Naive B cell (primary cell): ENCODE measurements at places on chromosomes 7 and 10.

GRCh38 chr10:102109166-102110116 is 10.7 kb downstream of the LDB1 start:
- DNase-seq: no peak

DNA sequence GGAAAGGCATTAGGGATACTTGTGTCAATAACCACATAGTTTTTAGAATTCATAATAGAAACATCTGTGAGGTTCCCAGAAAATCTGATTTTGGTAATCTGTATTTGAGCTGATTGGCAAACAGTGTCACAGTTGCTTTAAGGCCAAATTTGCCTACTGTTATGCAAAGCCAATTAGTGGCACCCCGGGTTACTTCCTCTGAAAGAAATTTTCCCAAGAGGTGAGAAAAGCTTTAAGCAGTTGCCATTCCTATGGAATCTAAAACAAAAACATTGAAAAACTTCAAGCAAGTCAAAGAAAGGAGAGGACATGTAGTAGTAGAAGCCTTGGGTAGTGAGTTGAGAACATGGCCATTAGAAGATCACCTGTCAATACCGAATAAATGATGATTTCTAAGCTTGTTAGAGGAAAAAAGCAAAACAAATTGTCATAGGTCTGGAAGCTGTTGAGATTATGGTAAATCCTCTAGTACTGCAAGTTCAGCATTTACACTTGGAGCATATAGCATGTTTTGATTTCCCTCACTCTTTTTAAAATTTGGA is 176.8 kb downstream of the TWIST1 start:
- no peak for DNase-seq

DNA sequence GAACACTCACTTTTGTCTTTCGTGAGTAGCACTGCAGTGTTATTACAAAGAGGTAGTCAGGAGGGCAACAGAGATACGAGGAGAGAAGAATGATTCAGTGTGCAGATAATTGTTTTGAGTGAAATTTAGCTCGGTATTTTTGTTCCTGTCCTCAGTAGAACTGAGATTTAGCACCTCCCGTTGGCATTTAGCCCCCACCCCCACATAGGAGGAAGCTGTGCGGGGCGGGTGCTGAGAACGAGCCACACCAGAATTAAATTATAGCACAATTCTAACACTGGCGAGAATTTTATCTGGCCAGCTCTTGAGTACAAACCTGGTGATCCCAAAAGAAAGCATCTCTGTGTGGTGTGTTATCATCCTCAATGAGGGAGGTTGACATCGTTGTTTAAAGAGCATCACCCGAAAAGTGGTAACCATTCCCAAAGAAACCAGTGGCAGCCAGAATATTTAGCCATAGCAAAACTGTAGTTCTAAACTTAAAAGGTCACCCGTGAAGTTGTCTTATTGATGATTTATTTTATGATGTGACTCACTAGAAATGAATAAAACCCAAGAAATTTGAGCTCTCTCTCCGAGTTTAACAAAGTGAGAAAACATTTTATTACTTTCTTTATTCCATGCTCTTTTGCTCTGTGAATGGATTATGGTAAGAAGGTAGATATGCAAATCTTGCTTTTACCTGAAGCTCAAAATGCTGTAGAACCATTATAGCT is 612.2 kb downstream of the SUGCT start:
- no peak for DNase-seq

- DNase-seq: no peak
These were observed 149.0 kb upstream of the TCF7L2 start for GRCh38 chr10:112801004-112801403.

DNA sequence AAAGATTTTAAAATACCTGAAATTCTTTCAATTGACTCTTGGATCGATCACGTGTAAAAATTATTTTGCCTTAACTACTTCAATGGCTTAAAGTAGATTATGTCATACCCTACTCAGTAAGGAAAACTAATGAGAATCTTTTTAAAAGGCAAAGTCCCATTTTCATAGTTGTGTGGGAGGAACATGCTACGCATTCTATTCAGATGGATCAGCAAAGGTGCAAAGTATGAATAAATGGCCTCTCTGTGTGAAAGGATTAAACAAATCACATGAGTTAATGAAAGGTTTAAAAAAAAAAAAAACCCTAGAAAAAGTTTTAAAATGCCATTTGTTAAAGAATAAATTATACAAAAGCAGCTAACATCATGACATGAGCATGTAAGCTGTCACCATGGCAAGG is 77.1 kb downstream of the ENO4 start:
- DNase-seq: no peak

DNA sequence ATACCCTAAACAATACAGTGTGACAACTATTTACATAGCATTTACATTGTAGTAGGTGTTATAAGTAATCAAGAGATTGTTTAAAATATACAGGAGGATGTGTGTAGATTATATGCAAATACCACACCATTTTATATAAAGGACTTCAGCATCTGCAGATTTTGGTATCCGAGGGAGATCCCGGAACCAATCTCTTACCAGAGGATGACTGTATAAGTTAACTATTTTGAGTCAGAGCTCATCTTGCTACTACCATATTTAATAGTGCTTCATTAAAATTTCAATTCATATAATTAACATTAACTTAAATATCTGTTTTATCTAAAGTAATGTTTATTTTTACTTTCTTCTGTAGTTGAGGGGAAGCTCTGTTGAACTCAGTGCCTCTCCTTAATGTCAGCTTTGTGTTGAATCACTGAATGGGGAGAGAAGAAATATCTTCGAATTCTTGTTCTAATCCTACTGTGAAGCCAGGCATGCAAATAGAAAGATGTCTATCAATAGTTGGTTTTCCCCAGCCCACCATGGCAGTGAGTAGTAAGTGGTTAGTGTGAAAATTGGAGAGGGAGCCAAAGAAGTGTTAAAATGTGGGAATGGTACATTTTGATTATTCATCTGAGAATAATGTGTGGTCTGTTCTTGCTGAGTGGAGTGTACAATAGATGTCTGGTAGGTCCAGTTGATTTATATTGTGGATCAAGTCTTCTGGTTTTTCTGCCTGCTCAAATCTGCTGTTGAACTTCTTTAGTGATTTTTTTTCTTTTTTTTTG is 90.1 kb upstream of the CYP26C1 start:
- DNase-seq: no peak

- no peak for DNase-seq
These were observed 33.7 kb upstream of the CHCHD3 start for GRCh38 chr7:133115596-133115995.

DNA sequence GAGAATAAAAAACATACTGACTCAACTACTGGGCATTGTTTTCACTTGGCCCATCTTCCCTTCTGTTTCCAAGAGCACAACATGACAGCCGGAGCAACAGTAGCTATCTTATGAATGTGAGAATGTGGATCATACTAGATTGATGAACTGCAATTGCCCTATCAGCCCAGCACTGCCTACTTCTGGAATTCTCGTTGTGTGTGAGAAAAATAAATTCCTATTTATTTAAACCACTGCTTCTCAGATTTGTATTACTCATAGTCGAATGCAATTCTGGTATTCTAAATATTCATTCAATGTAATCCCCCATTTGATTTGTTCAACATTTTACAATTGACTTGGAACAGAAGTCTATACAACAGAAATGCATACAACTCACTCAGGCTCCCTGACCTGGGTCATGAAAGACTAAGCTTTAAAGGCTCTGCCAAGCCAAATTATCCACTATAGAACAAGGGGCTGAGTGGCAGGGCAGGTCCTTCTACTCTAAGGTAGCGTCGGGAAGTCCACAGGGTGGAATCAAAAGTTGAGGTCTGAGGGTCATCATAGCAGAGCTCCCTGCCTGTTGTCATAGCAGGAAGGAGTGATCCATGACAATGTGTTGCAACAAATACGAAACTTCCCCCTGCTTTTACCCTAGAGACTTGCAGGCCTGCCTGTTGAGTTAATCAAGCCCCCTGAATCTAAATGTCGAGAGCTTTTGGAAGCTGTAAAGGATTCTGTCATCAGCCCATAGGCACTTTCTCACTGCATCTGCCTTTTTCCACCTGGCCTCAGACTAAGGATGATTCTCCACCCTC is 12.4 kb upstream of the JAZF1 start:
- DNase-seq: no peak

- DNase-seq: no peak
These were observed 53.9 kb upstream of the CREB5 start for GRCh38 chr7:28358423-28358868.

DNA sequence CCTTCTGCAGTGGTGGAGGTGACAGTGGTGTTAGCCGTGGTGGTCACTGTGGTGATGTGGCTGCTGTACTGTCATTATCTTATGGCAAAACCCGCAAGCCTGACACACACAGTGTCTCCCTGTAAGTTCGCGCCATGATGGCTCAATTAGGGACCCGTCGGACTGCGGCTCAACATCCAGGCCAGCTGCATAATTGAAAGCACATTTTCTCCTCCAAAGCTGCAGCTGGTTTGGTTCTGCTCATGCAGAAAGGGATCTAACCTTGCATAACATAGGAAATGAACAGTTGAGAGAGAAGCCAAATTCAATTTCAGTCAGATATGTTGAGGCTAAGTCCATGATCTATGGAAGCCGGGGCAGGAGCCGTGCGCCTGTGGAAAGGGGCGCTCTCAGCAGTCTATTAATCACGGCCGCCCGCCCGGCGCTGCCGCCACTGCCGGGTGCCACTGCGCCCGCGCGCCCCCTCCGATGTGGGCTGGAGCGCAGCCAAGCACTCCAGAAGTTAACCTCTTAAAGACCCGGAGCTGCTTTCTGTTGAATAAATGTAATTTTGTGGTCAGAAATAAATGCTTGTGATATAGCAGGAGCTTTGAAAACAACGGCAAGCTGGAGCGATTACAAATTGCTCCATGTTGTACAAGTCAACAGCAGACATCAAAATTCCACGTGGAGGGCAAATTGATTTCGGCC is 227.7 kb downstream of the CUX1 start:
- no peak for DNase-seq

DNA sequence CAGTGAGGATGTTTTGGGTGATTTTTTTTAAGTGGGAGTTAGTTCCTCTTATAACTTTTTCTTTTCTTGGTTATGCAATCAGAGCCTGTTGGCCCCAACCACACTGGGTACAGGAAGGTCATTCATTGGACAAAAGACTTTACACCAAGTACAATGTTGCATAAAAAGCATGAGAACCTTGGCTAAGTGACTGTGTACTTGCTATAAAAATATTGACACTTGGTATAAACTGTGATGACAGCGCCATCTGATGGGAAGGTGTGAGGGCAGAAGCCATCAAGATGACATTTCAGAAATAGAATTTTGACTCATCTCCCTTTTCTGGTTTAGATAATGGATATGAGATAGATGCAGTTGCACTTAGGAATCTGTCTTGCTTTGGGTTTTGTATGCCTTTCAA is 126.4 kb upstream of the CCDC6 start:
- peak; percentile 37 for DNase-seq

- no peak for DNase-seq
These were observed 406 bp downstream of the CBLL1 start for GRCh38 chr7:107744345-107744750.

GRCh38 chr10:102504179-102504975 is 605 bp downstream of the SUFU start:
- DNase-seq: no peak

DNA sequence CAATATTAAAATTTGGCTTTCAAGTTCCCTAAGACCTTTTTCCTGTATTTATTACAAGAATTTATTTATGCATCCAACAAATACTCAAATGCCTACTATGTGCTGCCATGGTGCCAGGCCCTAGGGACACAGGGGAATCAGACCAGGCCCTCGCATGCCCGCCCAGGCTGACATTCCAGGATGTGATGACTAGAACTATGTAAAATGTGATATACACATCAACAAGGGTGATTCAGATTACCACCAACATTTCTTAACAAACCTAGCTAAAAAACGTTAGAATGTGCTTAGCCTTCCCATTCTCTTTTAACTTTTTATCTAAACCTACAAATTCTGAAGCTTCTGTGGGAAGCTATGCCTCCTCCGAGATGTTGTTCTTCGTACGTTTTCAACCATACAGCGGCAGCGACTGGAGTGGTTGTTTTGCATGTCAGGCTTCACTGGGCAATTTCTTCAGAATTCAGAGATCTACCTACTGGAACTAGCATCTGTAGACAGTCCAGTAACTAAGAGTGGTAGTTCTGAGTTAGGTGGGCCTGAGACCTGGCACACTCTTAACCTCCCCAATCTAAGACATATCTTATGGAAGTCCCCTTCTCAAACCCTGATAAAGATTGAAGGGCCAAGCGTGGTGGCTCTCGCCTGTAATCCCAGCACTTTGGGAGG is 22.1 kb downstream of the GNA12 start:
- DNase-seq: peak; percentile 39

GRCh38 chr10:23571884-23572283 is 133.0 kb downstream of the OTUD1 start:
- DNase-seq: no peak

DNA sequence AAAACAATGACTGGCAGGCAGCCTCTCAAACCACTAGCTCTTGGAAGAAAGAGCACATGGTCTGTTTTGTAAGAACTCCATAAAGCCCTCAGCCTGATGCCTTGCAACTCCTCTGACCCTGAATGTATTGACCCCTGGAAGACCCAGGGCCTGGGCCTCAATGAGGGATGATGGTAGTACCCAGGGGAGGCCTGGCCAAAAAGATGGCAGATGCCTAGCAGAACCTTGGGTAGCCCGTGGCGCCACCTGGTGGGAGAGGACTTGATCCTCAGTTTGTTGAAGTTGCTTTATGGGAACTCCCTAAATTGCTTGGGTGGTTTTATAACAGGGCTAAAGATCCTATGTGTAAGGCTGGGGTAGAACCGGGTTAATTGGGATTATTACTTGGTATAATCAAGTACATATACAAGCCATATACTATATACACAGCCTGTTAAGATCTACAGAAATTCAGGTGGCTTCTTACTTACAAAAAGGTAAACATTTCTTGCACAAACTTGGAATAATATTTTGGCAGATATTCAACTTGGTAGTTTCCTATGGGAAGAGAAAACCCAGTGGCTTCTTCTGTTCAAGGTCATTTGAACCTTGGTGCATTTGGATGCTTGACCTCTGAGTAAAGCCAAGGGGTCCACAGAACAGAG is 95.8 kb upstream of the CACUL1 start:
- DNase-seq: peak; percentile 30

DNA sequence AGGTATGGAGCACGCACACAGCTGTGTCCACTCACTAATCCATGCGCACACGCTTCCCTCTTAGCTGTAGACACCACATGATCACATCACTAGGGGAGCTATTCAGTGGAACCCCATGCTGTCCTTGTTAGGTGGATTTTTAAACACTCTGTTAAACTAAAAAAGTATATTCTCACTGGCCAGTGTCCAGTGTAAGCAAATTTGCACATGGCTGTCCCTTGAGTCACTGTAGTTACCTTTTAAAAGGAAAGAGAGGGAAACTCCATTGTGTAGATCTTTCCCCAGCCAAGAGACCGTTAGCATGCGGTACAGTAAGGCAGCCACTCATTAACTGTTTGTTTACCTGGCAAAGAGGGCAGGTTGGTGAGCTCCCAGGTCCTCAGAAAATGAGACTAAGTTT is 81.6 kb upstream of the INSYN2A start:
- DNase-seq: no peak

DNA sequence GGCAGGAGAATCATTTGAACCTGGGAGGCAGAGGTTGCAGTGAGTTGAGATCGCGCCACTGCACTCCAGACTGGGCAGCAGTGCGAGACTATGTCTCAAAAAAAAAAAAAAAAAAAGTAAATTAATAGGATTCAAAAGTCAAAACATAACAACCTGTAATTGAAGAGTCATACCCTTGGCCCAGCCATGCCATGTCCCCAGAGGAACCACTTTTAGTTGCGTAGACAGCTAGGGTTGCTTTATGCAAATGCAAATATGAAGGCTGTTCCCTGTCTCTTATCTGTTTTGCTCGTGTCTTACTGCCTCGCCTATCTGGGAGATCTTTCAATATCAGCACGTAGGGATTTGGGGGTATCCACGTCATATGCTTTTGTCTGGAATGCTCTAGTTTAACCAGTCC is 73.1 kb downstream of the PRKAG2 start:
- no peak for DNase-seq
